Cerebellar cortex (tissue), 1 donor: ENCODE measurements at places on chromosomes 16 and 17.

DNA sequence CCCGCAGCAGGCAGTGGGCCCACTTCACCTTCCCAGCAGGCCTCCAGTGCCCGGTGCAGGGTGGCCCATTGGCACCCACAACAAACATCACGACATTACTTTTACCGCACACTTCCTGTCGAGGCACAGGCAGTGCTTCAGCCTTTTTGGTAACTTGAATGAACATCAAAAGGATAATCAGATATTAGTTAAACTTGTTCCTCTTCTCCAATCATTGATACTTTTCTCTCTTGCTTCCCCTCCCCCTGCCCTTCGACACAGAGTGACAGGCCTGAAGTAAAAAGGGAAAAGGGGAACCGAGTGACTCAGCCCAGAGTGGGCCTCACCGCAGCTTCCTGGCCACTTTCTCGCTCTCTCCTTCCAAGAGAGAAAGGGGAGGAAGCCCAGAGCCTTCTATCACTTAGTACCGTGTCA is 507.0 kb downstream of the MAF start:
- DNase-seq: no peak

DNA sequence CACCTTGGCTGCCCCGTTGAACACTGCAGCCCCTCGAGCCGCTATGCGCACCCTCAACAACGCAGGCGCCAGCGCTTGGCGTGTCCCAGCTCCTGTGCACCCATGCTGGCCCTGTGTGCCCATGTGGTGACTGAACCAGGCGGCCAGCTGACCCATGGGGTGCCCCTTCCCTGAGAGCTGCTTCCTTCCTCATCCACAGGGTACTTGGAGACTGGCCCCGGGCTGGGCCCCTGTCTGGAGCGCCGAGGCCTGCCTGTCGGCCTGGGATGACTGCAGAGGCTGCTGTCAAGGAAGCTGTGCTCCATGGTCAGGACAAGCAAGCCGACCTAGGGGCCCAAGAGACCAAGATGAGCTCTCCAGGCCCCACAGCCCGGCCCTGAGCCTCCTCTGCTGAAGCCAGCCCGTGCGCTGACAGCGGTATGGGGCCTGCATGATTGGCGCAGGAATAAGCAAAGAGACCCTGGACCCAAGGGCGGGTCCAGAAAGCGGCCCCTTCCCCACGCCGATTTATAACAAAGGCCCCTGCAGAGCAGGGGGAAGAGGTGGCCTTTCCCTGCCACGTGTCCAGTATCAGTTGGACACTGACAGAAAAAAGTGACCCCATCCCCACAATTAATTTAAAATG is 21.6 kb upstream of the BAHCC1 start:
- DNase-seq: no peak

- DNase-seq: no peak
Observed at GRCh38 chr17:20156196-20157000, 147.2 kb downstream of the SPECC1 start.

GRCh38 chr16:51151961-51152663 is 1.0 kb upstream of the SALL1 start:
- DNase-seq: no peak
